HT1080 (cell line): ENCODE measurements at places on chromosomes 16 and 17. TPM values are rescaled to one million over a fixed set of nuclear protein-coding genes. Genes with fewer than 3 reads are reported as not detected.

The DBF4B gene
- total RNA-seq, result 11.4 and 11.6 TPM in 2 replicates

The PERCC1 gene
- not detected in 2 replicates for total RNA-seq

The HOXB6 gene
- total RNA-seq, result 19.2 and 23.4 TPM in 2 replicates

The TMC7 gene
- 12.5 TPM in 2 replicates for total RNA-seq

The CISD3 gene
- total RNA-seq, result 14.3 and 15.2 TPM in 2 replicates

The NPIPA8 gene
- total RNA-seq, result not detected in 2 replicates

The CEP295NL gene
- 0.27 and 0.55 TPM in 2 replicates for total RNA-seq

The PRSS8 gene
- total RNA-seq, result not detected in 2 replicates

The HBA2 gene
- total RNA-seq, result not detected in 2 replicates
